ENCODE measurements at places on chromosomes 3 and 15. TPM values are rescaled to one million over a fixed set of nuclear protein-coding genes. Genes with fewer than 3 reads are reported as not detected.

GRCh38 chr3:177778633-177779032 lies 581.4 kb upstream of the TBL1XR1 start:
- no peak for DNase-seq

DNA sequence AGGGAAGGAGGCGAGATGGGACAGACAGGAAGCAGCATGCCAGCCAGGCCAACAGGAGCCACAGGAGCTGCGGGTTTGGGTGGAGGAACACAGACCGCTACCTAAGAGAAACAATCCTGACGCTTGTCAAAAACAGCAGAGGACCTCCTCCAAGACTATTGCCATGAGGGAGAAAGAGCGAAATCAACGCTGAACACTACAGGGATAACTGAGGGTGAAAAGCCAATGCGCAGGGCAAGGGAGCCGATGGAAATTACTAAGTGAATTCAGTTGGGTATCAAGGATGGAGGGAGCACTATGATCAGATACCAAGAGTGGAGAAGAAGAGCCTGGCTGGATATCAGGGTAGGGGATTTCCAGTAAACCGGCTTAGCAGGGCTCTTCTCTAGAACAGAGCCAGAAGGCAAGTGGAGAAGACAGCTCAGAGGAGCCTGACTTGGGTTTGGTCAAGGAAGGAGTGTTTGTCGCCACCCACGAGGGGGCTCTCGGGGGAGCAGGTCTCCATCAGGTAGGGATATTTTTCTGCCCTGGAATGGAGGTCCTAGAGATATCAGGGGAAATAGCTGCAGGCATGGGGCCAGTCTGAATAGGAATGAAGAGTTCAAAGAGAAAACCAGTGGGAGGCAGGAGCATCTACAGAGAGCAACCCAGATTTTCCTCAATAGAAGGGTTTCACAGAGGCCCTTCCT lies 48.4 kb downstream of the SLC41A3 start:
- no peak for DNase-seq

DNA sequence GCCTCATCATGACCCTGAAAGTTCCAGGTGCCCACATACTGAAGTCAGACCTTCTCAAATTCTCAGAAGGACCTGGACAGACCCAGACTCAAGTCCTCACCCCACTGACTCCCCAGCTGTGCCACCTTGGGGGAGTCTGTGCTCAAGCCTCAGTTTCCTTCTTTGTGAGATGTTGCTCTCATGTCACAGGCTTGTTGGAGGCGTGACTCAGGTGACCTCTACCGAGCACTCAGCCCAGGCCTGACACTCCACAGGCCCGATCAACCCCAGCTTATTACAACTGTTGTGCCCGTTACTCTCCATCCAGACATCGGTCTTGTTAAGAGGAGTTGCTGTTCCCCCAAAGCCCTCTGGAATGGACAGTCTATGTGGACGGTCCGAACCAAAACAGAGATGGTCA lies 276.1 kb upstream of the LYSMD4 start:
- no peak for DNase-seq

GRCh38 chr3:142104763-142105162 lies 44.6 kb downstream of the TFDP2 start:
- no peak for DNase-seq

DNA sequence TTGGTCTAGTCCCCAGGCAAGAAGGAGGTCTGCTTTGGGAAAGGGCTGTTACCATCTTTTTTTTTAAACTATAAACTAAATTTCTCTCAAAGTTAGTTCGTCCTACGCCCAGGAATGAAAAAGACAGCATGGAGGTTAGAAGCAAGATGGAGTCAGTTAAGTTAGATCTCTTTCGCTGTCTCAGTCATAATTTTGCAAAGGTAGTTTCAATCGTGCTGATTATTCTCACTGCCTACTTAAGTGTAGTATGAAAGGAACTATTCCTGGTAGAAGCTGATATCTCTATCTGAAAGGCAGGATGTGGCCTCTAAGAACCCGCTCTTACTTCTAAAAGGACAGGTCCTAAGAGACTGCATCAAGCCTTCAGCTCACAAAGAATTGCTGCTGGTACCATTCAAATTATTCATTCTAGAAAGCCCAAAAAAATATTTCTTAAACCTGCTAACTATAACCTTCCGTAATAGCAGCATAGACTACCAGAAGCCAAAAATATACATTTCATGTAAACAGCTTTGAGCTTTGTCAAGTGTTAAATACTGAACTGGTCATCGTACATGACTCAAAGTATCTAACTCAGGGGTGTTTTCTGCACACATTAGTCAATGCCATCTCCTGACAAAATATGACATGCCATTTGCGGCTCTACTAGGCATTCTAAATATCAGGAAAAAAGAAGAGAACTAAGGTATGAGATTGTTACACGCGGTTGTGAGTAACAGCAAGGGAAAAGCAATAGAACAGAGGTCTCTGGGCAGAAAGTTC lies 96.0 kb upstream of the CCDC80 start:
- DNase-seq = no peak

DNA sequence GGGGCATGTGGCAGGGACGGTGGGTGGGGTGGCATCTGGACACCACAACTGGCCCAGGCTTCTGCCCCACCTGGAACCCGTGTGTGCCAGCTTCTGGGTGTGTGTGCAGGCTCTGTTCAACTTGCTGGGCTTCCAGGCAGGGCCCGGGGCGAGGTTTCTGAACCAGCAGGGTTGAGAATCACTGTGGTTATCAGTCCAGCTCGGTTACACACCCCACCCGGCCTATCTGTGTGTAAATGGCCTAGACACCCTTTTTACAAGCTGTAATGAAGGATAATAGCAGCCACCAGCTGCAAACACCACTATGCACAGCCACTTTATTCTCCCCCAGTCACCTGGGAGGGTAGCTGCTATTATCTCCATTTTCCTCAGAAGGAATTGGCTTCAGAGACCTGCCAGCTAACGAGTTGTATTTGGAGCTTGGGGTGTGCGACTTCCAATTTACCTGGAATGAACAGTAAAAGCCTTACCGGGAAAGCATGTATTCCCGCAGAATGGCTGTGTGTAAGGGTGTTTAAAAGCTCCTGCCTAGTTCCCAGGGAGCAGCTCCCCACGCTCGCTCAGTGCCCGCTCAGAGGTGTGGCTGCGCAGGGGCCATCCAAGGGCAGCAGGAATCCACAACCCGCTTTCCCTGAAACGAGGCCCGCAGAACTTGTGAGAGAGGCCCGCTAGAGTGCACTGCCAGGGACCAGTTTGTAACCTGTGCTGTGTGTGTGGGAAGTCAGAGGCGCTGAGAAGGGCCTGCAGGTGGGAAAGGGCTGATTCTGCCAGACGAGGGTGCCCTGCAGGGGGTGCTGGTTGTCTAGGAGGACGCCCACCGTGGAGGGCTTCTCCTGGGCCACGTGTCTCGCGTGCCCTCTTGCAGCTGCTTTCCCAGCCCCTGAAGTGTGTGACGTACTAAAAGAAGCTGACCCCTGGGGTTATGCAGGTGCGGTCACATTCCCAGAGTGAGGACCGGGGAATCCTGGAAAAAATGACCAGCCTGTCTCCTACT lies 83.5 kb downstream of the C3orf70 start:
- no peak for DNase-seq

DNA sequence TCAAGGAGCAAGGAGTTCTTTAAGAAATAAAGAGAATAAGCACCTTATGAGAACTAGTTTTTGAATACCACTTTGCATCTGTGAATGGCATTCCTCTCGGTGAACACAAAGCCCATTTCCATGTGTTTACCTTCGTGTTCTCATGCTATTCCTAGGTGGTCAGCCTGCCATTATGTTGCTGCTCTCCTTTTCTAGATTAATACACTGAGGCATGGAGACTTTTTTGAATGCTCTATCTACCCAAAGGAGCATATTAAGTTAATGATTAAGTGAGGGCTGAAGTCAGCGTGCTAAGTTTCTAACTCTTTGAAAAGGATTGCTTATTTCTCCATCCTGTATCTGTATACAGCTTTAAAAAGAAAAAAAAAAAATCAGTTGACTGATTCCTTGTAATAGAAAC lies 394.5 kb downstream of the MECOM start:
- no peak for DNase-seq

DNA sequence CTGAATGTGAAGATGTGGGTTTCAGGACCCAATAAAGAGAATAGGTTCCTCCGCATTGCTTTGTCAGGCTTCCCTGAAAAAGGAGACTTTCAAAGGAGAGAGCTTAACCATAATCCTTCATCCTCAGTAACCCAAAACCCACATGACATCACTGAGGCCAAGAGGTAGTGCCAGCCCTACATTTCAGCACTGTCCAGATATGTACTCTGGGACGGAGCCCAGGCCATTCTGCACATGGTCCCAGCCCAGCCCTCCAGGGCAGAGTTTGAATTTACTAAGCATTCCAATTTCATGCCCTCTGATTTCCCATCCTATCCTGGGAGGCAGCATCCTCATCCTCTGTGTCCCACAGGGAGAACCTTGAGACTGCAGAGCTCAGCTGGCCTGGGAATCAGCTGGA lies 210.5 kb downstream of the GABRB3 start:
- DNase-seq = no peak

GRCh38 chr3:185881926-185882325 lies 55.9 kb downstream of the TRA2B start:
- DNase-seq = no peak

DNA sequence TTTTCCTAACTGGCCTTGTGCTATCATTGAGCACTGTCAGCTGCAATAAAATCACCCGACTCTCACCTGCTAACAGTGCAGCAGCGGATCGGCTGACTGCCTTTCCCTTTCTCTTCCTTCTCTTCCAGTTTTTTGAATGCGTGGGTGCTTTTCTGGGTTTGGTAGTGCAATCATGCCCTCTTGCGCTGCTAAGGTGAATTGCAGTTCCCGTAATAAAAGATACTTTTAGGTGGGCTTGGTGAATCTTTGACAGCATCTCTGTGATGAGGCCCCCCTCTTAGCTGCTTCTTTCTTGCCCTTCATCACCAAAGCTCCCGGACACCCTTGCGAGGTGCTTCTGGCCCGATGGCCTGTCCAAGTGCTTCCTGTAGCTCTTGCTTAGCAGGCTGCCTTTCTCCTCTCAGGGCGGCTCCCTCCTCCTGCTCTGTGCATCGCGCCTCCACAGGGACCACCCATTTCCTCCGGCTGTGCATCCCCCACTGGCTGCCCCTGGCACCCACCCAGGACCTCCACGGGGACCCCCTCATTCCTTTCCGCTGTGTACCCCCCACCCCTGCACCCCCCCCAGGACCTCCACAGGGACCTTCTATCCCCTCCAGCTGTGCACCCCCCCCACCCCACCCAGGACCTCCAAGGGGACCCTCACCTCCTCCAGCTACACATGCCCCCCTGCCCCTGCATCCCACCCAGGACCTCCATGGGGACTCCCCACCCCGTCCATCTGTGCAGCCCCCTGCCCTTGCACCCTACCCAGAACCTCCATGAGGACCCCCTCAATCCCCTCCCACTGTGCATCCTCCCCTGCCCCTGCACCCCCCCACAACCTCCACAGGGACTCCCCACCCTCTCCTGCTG lies 50.8 kb upstream of the RPL32 start:
- peak; percentile 11 for DNase-seq

DNA sequence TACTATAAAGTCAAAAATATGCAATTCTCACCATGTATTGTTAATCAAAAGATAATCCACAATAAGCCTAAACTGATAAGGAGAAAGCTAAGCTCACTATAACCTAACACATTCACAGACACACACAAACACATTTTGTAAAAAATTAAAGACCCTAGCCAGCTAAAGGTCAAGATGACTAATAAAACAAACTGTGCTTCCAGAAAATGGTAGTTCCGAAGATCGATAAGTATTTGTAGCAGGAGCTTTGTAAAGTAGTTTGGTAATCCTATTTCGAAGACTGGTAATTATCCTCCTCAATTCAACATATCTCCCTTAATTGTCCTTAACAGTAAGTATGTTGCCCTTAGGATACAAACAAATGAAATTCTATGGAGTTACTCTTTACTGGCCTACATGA lies 62.9 kb upstream of the CHMP2B start:
- DNase-seq = no peak

DNA sequence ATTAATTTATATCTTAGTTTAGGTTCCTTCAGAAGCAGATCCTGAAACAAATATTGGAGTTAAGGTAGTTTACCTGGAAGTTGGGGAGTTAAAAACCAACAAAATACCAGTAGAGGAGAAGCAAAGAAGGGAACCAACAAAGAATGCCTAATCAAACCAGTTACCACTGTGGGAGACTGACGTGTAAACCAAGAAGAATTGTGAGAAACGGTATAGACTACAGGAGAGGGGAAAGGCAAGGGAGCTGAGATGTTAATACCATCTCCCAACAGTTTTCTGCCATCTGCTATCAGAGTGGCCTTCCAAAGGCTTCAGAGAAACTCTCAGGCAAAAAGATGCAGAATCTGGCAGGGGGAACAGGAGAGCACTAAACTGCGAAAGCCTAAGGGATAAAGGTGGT lies 53.5 kb downstream of the BFSP2 start:
- no peak for DNase-seq

GRCh38 chr15:63256433-63257274 lies 20.8 kb upstream of the APH1B start:
- DNase-seq = no peak

The CLK3 gene
- total RNA-seq = 52.8 TPM

The LYSMD4 gene
- total RNA-seq = 8.1 TPM

The A4GNT gene
- not detected for total RNA-seq

The HACD2 gene
- total RNA-seq = 29.4 TPM

The SPTBN5 gene
- 12.0 TPM for total RNA-seq

The CMTM8 gene
- total RNA-seq = 2.6 TPM

The C3orf22 gene
- total RNA-seq = not detected

The GP9 gene
- total RNA-seq = not detected

The DBR1 gene
- total RNA-seq = 17.9 TPM

The SI gene
- total RNA-seq = not detected

The P2RY12 gene
- total RNA-seq = not detected

The HDC gene
- not detected for total RNA-seq

All from pulmonary artery endothelial cell (primary cell).